Eye (tissue), 1 donor: ENCODE measurements at places on chromosomes 6 and 20.

GRCh38 chr20:49989234-49990065, 6.7 kb downstream of the SNAI1 start:
- peak; percentile 69 for DNase-seq

DNA sequence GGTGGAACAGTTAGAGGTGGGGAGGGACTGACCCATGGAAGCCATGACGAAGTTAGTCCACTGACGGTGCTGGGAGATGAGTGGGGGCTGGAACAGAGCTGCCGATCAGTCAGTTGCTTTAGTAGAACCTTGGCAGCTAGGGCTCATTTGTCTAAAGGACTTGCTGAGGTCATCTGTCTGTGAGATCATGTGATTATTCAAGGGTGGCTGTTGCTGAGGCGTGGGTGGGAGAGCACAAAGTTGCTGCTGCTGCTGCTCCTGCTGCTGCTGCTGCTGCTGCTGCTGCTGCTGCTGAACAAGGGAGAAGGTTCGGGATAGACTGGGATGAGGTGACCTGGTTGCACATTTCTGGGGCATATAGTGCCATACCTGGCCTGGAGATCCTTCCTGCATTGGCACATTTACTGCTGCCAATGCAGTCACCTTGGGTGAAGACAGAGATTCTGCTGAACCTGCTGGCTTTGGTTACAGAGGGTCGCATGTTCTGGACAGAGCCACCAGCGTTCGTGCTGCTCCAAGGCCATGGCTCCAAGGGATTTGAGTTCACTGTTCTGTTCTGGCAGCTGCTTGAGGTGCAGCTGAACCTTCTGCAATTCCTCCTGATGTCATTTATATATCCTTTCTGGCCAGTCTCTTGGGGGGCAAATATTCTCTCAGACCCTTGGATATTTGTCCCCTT, 840.5 kb downstream of the HACE1 start:
- no peak for DNase-seq

DNA sequence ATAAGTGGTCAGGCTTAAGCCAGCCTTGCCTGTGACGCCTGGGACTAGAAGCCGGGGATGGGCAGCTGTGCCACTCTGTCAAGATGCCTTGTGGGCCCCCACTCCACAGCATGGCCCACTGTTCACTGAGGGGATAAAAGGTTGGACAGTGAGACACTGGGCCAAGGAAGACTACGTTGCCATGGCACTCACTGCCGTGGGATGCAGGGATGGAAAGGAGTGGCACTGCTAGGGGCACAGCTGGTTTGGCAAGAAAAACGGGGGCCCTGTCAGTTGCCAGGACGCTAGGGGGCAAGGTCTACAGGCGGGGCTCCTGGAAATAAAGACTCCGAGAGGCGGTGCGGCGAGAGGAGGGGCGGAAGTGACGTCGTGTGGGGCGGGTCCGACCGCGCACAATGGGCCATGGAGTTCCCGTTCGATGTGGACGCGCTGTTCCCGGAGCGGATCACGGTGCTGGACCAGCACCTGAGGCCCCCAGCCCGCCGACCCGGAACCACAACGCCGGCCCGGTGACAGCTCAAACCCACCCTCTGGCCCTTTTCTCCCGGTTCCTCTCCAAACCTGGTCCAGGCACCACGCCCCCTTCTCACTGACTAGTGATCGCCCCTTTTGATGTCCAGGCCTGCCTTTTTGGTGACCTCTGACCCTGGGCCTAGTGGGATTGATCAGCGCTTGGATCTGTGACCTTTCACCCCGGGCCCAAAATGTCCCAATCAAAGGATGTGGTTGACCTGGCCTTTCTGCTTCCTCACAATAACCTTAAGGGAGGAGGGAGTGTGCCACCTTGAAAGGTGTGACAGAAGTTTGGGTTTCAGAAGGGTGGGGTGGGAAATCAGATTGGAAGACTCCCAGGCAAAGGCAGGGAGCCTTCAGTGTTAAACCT, at the start of gene ATAT1:
ATAT1 (plus strand) TSS at position 391 of the 883 bp plus-strand sequence.
- peak; percentile 94 for DNase-seq

- DNase-seq, result no peak
Measured at GRCh38 chr20:40803381-40803780, 114.3 kb upstream of the MAFB start.

DNA sequence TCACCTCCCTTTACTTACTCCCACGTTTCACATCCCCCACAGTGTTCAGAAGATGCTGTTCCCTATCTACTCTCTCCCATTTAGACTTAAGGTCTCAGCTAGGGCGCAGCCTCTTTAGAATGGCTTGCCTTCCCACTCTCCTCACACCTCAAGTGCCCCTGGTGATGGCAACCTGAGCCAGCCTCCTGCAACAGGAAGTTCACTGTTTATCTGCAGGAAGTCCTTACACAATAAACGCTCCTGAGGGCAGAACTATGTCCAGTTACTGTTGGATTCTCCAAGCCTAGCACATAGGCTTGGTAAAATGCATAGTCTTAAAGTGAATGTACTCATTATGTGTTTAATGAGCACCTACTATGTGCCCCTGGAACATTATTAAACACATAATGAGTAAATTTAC, 21.9 kb upstream of the RAB22A start:
- no peak for DNase-seq

DNA sequence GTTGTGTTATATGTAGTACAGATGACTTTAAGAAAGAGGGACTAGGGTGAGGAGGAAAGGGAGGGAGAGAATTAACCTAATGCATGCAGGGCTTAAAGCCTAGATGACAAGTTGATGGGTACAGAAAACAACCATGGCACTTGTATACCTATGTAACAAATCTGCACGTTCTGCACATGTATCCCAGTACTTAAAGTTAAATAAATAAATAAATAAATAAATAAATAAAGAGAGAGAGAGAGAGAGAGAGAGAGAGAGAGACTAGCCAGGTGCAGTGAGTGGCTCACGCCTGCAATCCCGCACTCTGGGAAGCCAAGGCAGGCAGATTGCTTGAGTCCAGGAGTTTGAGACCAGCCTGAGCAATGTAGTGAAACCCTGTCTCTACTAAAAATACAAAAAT, 11.5 kb upstream of the CARMIL1 start:
- no peak for DNase-seq

- no peak for DNase-seq
Measured at GRCh38 chr6:147268254-147268653, 64.0 kb downstream of the STXBP5 start.

DNA sequence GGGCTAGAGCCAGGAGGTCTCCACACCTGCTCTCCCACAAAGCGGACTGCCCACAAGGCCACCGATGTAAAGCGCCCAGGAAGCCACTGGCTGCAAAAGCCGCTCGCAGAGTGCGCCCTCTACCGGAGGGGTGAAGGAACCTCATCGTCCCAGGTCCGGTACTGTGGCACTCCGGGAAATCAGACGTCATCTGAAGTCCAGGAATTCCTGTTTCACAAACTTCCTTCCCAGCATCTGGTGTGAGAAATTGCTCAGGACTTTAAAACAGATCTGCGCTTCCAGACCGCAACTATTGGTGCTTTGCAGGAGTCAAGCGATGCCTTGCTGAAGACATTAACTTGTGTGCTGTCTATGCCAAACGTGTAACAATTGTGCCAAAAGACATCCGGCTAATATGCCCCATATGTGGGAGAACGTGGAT, 115.1 kb upstream of the ARID1B start:
- peak; percentile 45 for DNase-seq

GRCh38 chr20:46562373-46563169, 12.1 kb upstream of the OCSTAMP start:
- peak; percentile 95 for DNase-seq

- DNase-seq, result no peak
Measured at GRCh38 chr6:45554591-45554990, 176.9 kb upstream of the SUPT3H start.

- DNase-seq, result no peak
Measured at GRCh38 chr20:420166-420620, 12.1 kb downstream of the RBCK1 start.

DNA sequence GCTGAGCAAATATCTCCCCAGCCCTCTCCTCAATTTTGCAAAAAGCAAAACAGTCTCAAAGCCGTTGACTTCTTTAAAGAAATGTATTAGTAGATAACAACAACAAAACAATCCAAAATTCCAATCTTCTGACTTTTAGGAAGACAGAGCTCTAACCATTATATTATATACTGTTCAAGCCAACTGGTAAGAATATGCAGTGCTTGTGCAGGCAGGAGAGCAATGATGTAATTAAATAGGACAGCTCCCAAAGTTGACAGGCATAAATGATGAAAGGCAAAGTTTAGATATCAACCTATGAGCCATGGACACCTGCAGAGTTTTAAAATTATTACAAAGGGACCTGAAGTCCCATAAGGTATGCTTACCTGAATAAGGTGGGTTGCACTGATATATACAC, 16.6 kb upstream of the CEP85L start:
- DNase-seq, result no peak
